Vagina (tissue), 2 donors: ENCODE measurements at places on chromosomes 13 and 19.

GRCh38 chr19:13764821-13765394 is 586 bp downstream of the MRI1 start:
- no peak for DNase-seq

GRCh38 chr13:42048342-42048683 is at the start of gene DGKH:
DGKH (plus strand) TSS chr13:42048648; CDS start chr13:42048774, 126 bp downstream.
- no peak for DNase-seq

- no peak for DNase-seq
Observed at GRCh38 chr13:33514362-33514761, 228.8 kb upstream of the STARD13 start.

DNA sequence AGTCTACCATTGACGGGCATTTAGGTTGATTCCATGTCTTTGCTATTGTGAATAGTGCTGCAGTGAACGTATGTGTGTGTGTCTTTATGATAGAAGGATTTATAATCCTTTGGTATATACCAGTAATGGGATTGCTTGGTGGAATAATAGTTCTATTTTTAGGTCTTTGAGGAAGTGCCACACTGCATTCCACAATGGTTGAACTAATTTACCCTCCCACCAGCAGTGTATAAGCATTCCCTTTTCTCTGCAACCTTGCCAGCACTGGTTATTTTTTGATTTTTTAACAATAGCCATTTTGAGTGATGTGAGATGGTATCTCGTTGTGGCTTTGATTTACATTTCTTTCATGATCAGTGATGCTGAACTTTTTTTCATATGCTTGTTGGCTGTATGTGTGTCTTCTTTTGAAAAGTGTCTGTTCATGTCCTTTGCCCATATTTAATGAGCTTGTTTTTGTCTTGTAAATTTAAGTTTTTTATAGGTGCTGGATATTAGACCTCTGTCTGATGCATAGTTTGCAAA is 37.5 kb downstream of the RFC3 start:
- DNase-seq = no peak

GRCh38 chr13:28432816-28433560 is 61.9 kb downstream of the FLT1 start:
- DNase-seq = no peak

GRCh38 chr13:21033856-21034602 is 27.4 kb downstream of the LATS2 start:
- DNase-seq = no peak

- no peak for DNase-seq
Observed at GRCh38 chr13:26458196-26458749, 99.2 kb upstream of the WASF3 start.

- DNase-seq = no peak
Observed at GRCh38 chr19:38385804-38386257, 2.0 kb downstream of the GGN start.

- no peak for DNase-seq
Observed at GRCh38 chr19:14674764-14675163, at the start of gene ADGRE3. ADGRE3 (minus strand) TSS chr19:14674844; CDS start chr19:14674770, 74 bp downstream.

DNA sequence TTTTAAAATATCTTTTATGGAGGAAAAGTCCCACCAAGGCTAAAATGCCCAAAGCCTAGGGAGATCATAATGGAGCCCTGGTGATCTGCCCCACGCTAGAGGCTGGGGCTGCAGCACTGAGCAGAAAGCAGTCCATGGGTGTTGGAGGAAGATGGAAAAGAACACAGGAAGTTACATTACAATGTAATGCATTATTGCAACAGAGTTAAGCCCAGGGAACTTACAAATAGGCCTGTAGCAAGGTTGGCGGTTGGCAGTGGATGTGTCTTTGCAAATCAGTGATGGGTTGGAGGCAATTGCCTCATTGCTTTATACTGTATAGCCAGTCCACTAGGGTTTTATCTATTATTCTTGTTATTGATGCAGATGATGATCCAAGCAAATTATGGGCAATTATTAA is 399.9 kb downstream of the NDFIP2 start:
- no peak for DNase-seq

DNA sequence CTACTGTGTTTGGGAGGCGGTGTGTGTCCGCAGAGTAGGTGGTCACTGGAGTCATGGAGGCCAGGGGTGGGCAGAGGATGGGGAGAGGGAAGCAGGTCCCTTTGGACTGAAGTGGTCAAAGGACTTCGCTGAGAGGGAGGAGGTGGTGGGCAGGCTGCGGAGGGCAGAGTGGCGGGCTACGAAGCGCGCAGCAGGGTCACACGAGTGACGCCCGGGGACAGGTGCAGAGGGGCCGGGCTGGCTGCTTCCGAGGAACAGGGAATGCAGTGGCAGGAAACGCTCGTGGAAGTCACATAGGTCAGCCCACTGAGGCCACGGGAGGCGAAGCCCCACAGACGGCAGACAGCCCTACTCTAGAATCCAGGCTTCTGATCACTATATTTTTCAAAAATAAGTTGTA is 111.5 kb downstream of the URI1 start:
- no peak for DNase-seq

GRCh38 chr13:77989281-77989680 is 70.7 kb upstream of the EDNRB start:
- no peak for DNase-seq

DNA sequence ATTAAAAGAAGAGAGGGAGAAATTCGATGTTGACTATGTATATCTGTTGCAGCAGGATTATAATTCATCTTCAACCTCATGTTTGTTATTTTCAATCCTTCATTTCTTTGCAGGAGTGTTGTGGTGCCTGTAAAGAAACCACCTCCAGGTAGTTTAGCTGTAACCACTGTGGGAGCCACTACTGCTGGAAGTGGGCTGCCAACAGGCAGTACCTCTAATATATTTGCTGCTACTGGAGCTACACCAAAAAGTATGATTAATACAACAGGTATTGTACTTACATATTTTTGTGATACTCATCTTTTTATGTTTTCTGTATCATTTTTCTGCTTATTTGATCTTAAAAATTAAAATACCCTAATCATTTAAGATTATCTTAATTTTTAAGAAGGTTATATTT is 266.5 kb downstream of the NBEA start:
- DNase-seq = no peak

- no peak for DNase-seq
Observed at GRCh38 chr13:27309401-27309958, 38.9 kb downstream of the RASL11A start.

DNA sequence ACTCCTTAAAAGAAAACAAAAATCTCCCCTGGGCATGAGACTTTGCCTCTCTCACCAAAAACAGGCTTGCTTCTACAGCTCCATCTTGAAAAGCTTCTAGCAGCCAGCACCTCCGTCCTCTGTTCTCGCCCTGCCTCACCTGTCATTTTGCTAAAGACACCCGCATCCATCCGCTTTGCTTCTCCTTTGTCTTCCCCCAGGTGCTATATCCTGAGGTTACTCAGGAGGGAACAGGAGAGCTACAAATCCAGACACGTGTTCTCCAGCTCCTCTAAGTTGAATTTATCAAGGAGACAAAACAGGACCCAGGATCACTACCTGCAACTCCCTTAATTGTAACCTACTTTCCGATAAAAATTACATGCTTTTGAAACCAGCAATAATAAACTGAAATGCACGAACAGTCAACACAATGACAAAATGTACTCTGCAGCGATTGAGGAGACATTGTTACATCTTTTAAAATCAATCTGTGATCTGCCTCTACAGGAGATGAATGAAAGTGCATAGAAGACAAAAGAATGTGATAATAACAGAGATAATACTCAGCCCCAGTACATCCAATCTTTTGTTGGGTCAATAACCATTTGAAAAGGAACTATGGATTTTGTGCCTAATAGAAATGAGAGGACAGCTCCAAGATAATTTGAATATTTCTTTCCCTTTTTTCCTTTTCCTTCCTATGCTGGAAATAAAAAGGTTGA is 221.2 kb downstream of the DCLK1 start:
- no peak for DNase-seq

- DNase-seq = no peak
Observed at GRCh38 chr19:40513741-40514315, 47.0 kb downstream of the SPTBN4 start.

DNA sequence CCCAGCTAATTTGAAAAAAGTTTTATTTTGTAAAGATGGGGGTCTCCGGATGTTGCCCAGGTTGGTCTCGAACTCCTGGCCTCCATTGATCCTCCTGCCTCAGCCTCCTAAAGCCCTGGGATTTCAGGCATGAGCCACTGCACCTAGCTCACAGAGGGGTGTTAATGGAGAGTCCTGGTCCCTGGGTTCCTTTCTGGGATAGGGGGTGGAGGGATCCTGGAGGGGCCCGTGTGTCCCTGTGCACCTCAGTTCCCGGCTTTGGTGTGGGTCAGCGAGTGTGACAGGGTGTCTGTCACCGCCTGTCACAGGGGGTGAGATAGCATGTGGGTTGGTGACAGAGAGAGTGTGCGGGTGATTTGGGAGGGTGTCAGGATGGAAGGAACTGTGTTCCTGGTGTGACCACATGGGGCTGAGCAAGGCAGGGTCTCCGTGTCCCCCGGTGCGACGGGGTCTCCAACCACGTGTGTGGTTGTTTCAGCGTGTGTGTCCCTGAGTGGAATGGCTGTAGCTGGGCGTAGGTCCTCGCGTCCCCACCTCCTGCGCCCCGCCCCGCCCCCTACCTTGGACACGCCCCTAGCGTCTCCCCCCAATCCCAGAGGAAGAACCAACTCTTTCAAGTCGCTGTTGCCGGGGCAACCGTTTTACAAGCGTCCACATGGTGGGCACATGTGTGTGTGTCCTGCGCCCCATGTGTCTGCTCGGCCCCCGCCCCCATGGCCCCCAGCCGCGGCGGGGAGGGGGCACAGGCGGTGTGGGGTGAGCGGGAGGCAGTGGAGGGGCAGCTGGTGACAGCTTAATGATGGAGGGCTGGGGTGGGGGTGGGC is 2.9 kb upstream of the NRTN start:
- DNase-seq = no peak

GRCh38 chr19:35732540-35733179 is 9.6 kb downstream of the IGFLR1 start:
- DNase-seq = no peak

GRCh38 chr13:105436943-105437342 is 1098.5 kb downstream of the EFNB2 start:
- no peak for DNase-seq
